ENCODE measurements at places on chromosomes 7 and 10. TPM values are rescaled to one million over a fixed set of nuclear protein-coding genes. Genes with fewer than 3 reads are reported as not detected.

TBX20 gene
- 58.0 TPM for total RNA-seq

DPP6 gene
- not detected for total RNA-seq

NEUROD6 gene
- total RNA-seq = not detected

EPHB6 gene
- 2.0 TPM for total RNA-seq

FAM20C gene
- total RNA-seq = 30.2 TPM

SPDYE2 gene
- not detected for total RNA-seq

HK1 gene
- 315 TPM for total RNA-seq

FKBP6 gene
- not detected for total RNA-seq

SYT15B gene
- total RNA-seq = 4.6 TPM

TLX1 gene
- not detected for total RNA-seq

All from cardiac septum (tissue), 1 donor.